Right renal pelvis (tissue), 4 donors: ENCODE measurements at places on chromosomes 5 and 9. TPM values are rescaled to one million over a fixed set of nuclear protein-coding genes. Genes with fewer than 3 reads are reported as not detected.

Gene RXFP3
- 0.27 TPM for polyA plus RNA-seq

Gene HTR1A
- not detected for polyA plus RNA-seq

DNA sequence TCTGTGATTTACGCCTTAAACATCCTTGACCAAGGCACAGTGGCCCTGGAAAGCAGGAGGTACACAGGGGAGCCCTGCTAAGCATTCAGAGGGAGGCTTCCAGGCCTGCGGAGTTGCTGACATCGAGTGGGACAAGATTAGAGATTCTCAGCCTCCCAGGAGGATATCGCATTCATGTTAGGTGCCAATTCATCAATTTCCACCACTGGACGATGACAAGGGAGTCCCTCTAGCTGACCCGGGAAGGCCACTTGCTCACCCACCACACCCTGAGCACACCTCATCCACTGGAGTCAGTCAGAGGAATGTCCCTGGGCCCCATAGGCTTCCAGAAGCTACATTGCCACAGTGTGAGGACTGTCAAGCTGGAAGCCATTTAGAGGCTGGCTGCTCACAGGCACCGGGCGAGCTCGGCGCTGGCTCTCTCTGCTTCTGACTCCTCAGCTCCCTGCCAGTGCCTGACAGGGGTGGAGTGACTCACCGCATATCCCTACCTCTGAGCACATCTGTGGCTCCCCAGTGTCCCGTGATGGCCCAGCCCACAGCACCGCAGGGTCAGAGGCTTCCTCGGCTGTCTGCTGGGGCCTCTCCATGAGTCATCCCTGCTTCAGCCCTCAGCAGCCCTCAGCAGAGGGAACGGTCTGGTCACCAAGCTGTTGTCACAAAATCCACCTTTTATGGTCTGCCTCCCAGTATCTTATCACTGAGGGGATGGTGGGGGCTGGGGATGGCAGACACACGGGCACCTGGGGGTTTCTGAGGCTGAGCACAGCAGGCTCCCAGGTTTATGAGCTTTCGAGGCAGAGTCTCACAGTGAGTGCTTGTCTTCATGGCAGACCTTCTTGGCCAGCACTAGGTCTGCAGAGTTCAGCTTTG, 117.5 kb downstream of the ZNF608 start:
- DNase-seq, result no peak

DNA sequence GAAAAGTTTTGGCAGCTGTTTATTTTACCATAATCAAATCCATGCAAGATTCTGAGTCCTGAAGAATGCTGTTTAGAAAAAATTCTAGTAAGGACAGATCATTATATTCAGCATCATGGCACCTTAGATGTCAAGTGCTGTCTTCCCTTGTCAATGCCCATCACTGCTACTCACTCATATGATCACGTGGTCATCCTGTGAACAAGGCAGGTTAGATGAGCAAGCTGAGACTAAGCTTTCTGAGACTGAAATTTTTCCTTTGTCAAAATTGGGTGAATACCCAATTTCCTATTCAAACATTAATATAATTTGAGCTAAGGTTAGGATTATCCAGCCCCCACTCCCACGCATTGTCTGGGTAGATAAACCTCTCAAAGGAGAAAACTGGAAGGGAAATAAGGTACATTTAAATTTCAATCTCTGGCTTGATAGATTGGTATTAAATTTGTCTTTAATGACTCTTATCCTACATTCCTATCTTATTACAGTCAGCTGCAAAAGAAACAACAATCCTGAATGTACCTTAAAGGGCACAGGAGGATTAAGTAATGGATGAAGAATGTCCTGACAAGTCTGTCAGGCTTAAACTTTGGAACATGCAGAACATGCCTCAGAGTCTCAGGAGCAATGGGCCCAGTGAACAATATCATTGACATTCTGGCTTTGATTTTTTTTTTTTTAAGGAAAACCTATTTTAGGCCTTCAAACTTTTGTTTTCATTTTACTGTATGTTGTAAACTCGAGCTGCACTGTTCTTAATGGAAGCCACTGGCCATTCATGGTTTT, 148.7 kb upstream of the RANBP3L start:
- DNase-seq, result no peak

GRCh38 chr5:147567917-147568598, 58.2 kb upstream of the DPYSL3 start:
- no peak for DNase-seq

GRCh38 chr5:153902016-153902415, 136.7 kb downstream of the FAM114A2 start:
- DNase-seq, result no peak

GRCh38 chr9:86454701-86455615, 100.7 kb upstream of the TUT7 start:
- DNase-seq, result no peak

DNA sequence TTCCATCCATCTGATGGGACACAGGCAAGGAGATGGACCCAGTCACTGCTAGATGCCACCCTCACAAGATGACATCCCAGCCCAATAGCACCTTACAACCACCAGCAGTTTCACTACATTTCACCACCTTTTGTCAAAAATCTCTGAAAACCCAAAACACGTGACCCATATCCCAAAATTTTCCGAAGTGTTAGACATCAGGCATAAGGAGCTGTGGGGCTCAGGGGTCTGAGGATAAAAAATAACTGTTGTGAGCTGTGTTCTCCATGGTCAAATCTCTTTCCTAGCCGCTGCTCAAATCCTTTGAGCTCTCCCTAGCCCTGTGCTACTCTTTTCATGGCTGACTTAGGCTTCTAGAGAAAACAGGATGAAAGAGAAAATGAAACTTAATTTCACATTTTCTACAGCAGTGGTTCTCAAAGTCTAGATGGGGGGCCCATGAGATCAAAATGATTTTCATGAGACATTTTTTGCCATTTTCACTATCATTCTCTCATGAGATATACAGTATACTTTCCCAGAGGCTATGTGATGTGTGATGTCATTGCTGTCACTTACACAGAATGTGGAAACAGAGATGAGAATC, 40.7 kb downstream of the TIMD4 start:
- no peak for DNase-seq

DNA sequence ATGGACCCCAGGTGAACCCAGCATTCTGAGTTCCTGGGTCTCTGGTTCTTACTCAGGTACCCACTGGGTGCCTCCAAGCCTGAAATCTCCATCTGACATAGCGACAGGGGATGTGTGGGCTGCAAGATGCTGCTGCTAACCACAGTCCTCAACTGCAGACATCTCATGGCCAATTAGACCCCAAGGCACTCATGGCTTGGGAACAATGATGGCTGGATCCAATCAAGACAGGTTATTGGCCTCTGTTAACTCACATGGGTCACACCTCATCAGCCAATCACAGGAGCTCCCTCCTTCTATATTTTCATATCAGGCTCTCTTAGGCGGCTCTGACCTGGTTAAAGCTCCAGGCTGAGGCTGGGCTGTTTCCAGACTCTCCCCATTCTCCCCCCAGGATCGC, 57.0 kb downstream of the CXXC5 start:
- no peak for DNase-seq

DNA sequence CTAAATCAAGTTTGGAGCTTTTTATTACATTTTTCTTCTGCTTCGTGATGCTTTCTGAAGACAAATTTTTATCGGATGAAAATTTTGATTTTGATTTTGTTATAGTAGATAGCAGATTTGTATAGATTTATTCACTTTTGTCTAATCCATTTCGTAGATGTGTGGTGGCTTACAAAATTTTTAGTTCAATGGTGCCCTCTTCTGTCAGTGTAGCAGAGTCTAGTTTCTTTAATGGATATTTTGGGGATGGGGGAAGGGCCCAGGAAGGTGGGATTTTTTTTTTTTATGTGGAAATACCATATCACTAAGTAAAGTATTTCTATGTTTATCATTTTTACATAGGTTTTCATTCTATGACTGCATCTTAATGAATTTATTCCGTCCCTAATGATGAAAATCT, 259.9 kb upstream of the TARS1 start:
- no peak for DNase-seq

Gene OLFM1
- 7.3 TPM for polyA plus RNA-seq

Gene GSN
- polyA plus RNA-seq, result 144 TPM

GRCh38 chr9:79984429-79985067, 412.8 kb downstream of the TLE4 start:
- no peak for DNase-seq

Gene ACTBL2
- not detected for polyA plus RNA-seq

- no peak for DNase-seq
Measured at GRCh38 chr9:88891040-88891439, 100.2 kb upstream of the S1PR3 start.

Gene ZDHHC11
- 6.9 TPM for polyA plus RNA-seq

Gene ADGRD2
- polyA plus RNA-seq, result not detected

- DNase-seq, result no peak
Measured at GRCh38 chr5:172441262-172441751, 13.0 kb downstream of the SH3PXD2B start.

GRCh38 chr5:151700296-151700695, 13.6 kb upstream of the SPARC start:
- DNase-seq, result no peak

- DNase-seq, result no peak
Measured at GRCh38 chr5:169796731-169797130, 159.7 kb downstream of the DOCK2 start.

- no peak for DNase-seq
Measured at GRCh38 chr9:19022206-19022605, 10.8 kb downstream of the SAXO1 start.

DNA sequence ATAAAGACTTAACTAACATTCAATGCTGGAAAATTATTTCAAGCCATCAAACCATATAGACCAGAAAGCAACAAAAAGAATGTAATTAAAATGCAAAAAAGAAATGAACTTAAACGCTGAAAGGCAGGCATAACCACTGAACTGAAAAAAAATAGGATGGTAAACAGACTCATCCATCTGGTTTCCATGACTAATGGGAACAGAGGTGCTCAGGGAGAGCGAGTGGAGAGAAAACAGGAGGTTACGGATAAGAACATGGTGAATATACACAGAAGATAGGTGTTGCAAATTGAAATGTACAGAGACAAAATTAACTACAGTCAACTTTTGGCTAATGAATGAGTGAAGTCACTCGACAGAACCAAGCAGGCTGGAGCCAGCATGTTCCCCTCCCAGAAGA, 43.5 kb upstream of the RNF38 start:
- no peak for DNase-seq

Gene LCN9
- polyA plus RNA-seq, result not detected

Gene AK8
- 3.8 TPM for polyA plus RNA-seq

Gene DMRT2
- polyA plus RNA-seq, result 2.4 TPM

DNA sequence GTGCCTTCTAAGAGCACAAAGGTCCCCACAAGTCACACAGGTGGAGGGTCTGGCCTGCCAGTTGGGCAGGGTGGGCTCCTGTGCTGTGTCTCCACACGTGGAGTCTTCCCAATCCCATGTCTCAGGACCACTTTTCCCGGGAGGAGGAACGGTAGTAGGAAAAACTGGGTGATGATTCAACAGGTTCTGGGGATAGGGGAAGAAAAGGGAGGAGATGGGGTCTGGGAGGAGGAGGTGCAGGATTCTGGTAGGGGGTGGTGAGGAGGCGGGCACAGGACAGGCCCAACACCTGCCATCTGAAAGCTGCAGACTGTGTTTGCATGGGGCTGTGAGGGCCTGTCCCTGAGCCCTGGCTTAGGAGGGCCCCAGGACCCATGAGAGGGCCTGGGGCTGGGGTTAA, 215.2 kb downstream of the HSPA4 start:
- no peak for DNase-seq

- peak; percentile 98 for DNase-seq
Measured at GRCh38 chr5:81751009-81751835, at the start of gene SSBP2. Gene SSBP2, minus strand, starts transcription at chr5:81751097. Its CDS starts 55 bp downstream, at chr5:81751042.

Gene GMCL2
- 0.08 TPM for polyA plus RNA-seq

Gene BBLN
- 42.3 TPM for polyA plus RNA-seq

DNA sequence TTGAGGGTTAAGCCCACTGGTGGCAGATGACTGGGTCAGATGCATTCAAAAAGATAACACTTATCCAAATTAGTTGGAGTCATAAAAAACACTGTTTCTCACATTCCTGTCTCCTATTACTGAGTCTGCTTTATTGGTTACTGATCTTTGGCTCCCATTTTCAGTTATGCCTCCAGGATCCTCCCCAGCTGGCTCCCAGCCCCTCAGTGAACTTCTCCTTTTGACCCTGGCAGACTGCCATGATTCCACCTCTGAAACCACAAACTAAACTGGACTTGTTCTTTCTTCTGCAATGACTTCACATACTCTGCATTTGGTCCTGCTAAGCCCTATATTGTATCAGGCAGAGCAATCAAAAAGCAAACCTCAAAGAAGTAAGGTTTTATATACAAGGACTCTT, 860.8 kb upstream of the DMAC1 start:
- DNase-seq, result peak; percentile 33

DNA sequence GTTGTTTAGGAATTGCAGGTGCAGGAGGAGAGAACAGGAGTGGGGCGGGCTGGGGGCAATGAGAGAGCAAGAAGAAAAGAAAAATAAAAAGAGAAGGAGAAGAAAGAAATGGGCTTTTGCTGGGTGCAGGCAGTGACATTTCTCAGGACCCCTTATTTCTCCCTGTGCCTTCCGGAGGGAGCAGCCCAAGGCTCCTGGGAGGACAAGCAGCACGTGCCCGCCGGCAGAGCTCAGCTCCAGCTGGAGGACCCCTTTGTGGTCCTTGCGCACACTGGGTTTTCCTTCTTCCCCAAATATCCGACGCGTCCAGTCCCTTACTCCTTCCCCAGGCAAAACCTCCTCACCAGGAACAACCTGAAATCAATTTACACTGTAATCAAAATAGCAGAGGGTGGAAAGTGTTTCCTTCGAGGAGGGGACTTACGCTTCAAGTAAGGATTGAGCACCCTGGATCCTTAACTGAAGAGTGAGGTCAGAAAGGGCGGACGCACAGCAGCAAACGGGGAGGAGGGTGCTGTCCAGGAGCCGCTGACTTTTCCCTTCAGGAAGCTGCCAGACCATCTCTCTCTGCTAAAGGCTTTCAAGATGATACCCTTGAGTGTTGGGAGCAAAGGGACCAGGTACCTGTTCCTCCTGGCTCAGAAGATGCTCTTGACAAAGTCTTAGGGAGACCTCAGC, 2.1 kb downstream of the BTNL9 start:
- DNase-seq, result no peak

DNA sequence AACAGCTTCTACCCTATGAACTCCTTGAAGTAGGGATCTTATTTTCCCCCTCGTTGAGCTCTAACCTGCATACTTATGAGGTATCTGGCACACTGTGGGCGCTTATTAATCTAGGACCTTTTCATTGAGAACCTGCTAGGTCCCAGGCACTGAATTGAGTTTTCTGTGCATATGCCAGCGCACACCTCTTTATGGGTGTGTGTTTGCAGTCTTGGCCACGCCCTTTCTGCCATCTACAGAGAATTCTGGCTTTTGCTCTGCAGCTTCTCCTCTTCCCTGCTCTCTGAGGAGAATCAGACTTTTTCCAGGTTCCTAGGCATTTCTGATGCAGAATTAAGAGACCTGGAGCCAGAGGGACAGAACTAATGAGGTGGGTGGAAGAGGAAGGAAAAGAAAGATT, 25.4 kb upstream of the SSBP2 start:
- no peak for DNase-seq

GRCh38 chr9:37859043-37859442, 44.9 kb downstream of the SLC25A51 start:
- DNase-seq, result no peak

DNA sequence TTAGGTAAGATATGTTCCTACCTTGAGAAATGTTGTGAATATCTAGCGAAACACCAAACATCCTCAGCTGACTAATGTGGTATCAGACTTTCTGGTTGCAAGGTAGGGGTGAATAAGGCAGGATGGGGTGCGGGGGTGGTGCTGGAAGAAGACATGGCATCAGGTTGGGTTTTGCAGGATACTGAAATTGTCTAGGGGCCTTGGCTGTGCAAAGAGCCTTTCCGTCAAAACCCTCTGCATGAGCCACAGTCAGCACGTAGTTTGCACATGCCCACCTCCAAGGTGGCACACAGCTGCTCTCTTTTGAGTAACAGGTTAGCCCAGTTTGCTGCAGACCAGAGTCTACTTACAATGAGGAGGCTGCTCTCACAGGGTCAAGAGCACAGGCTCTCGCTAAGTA, 42.0 kb downstream of the SFXN1 start:
- DNase-seq, result no peak
